ENCODE measurements at places on chromosomes 13 and 19.

DNA sequence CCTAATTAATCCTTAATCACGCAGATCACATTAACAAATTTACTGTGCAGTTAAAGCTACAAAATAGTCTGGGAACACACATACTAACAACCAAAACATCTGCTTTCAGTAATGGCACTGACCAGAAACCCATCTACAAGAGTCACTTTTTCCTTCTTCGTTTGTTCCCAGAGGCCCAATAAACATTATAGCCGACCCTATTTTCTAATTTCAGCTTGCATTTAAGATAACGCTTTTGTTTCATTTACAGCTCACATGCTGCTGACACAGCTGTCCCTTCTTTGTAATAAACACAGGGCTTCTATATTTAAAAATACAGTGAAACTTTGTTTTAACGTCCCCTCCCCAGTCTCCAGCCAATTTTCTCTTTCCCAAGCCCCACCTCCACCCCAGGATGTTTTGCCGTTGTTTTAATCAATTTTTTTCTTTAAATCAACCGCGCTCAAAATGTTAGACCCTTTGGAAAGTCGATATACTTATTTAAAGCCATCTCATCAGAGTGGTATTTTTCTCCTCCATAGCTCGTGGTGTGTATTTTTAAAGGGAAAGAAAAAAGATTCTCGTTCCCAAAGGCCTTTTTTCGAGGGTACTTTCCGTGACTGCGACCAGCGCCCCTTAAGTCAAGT lies 1.7 kb upstream of the WBP4 start:
- DNase-seq, result no peak

DNA sequence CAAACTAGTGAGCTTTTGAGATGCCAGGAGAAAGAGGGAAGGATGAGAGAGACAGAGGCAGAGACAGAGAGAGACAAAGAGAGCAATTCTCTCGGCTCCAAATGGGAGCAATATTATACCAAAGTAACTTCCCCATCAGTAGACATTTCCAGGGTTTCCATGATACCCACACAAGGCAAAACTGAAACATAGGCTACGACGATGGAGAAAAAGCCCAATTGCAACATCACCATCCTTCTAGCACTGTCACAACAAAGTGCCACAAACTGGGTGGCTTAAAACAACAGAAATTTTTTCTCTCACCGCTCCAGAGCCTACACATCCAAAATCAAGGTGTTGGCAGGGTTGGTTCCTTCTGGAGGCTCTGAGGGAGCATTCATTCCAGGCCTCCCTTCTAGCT lies 81.4 kb downstream of the KCTD12 start:
- no peak for DNase-seq

GRCh38 chr13:20141238-20142022 lies 19.4 kb downstream of the GJA3 start:
- DNase-seq, result no peak

- no peak for DNase-seq
These were observed 287.4 kb downstream of the PCDH17 start for GRCh38 chr13:57918913-57919312.

DNA sequence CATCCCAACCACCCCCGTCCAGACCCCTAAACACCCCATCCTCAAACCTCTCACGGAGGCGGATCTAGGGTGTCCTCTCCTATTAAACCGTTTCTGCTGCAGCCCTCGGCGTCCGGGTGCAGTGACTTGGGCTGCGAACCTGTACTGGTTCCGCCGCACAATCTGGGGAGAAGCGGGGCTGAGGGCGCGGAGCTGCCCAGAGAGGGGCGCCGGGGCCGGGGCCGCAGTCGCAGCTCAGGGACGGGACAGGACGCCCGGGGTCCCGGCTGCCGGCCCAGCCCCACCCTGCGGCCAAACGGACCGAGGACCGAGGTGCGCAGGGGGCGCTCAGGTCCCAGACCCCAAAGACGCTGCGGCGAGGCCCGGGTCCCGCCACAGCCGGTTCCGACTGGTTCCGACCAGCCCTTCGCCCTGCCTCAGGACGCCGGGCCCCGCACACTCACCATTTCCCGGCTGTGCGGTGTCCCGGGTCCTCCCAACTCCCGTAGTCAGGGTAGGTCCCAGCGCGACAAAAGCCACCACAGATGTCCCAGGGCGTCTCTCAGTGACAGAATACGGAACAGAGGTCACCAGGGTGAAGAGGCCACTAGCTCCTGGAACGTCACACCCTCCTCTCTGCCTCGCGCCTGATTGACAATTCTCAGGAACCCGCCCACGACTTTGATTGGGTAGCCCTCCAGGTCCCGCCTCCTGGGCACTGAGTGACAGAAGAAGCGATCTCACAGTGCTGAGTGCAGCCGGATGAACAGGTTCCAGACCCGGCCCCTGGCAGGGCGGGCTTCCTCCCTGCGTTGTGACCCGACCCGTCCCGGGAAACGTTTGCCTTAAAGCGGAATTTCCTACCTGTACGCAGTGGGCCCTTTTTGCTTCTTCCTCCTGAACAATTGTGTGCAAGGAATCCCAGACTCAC lies at the start of gene ZNF44:
ZNF44 (minus strand) TSS at position 635 of the 910 bp plus-strand sequence; CDS start at position 446, 189 bp downstream.
- DNase-seq, result peak; percentile 88

GRCh38 chr19:10419200-10419645 lies 1.1 kb upstream of the PDE4A start:
- no peak for DNase-seq

GRCh38 chr19:49297403-49297802 lies 27.6 kb downstream of the SLC6A16 start:
- DNase-seq, result no peak

DNA sequence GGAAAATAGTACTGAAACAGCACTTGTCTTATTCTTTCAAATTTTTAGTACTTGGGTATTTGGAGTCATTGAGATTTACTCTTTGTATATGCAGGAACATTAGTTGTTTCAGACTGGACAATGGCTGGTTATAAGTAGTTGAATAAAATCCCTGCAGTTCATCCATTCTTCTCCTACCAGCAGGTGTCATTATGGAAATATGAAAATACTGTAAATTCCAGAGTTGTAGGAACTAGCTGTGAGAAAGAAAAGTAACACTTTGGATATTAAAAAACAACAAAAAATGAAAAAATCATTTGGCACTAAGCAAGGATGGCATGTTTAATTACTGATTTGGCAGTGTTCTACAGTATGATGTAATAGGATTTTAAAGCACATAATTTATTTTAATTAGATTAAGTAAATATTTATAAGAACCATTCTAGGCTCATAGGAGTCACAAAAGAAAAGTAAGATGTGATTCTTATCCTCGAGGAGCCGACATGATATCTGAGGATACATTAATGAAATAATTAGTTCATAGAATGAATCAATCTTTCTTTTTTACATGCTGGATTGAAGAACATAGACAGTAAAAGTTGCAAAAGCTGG lies 155.3 kb downstream of the KCNRG start:
- DNase-seq, result no peak

GRCh38 chr19:277581-278165 lies 13.5 kb downstream of the PLPP2 start:
- no peak for DNase-seq

GRCh38 chr19:29908963-29909944 lies 32.8 kb upstream of the URI1 start:
- DNase-seq, result no peak

- no peak for DNase-seq
These were observed 736.9 kb upstream of the PCDH9 start for GRCh38 chr13:67967031-67967430.

GRCh38 chr13:41327994-41328790 lies 17.1 kb downstream of the NAA16 start:
- no peak for DNase-seq

GRCh38 chr13:34412295-34412694 lies 529.8 kb upstream of the NBEA start:
- no peak for DNase-seq

DNA sequence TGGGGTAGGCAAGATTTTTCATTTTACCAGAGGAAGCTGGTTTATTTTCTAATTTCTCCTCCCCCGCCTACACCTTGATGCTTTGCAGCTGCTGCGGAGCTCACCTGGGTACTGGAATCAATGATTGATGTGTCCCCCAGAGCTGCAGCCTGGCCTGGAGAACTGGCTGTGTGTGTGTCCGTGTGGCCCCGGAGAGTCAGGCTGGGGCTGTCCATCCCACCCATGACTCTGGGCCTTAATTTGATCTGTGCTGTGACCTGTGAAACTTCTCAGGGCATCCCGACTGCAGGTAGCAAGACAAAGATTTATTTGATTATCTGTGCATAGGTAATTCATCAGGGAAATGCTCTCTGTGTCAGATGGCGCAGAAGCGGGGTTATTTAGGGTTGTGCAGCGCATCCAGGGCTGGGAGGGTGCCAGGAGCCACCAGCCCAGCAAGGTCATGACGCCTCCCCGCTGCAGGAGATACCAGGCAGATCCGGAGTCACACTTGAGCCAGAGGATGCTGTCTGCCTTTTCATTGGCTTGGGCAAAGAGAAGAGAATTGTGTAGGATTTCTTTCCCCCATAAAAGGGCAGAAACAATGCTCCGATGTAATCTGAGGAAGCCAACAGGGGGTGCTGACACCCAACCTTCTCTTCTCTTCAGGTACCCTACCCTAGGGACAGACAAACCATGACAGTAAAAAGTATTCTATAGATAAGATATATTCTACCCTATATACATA lies 346.6 kb downstream of the TSHZ3 start:
- DNase-seq, result no peak

DNA sequence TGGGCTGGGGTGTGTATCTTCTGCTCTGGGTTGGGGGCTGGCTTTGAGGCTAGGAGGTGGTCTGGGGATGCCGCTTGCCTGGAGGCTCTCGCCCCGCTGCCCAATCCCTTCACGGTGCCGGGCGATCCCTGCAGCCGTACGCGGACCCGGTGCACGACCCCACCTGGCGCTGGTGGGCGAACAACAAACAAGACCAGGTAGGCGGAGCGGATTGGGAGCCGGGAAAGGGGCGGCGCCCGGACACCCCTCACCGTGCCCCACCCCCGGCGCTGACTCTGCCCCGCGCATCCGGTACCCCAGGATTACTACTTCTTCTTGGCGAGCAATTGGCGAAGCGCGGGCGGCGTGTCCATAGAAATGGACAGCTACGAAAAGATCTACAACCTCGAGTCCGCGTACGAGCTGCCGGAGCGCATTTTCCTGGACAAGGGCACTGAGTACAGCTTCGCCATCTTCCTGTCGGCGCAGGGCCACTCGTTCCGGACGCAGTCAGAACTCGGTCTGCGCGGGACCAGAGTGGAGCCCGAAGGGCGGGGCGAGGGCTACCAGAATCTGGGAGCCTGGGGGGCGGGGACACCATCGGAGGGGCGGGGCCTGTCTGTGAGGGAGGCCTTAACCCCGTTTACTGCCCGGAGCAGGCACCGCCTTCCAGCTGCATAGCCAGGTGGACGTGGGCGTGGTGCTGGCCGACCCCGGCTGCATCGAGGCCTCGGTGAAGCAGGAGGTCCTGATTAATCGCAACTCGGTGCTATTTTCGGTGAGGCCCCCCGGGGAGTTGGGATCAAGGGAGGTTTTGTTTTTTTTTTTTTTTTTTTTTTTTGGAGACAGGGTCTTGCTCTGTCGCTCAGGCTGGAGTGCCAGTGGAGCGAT lies 12.1 kb upstream of the PSMD8 start:
- peak; percentile 39 for DNase-seq

DNA sequence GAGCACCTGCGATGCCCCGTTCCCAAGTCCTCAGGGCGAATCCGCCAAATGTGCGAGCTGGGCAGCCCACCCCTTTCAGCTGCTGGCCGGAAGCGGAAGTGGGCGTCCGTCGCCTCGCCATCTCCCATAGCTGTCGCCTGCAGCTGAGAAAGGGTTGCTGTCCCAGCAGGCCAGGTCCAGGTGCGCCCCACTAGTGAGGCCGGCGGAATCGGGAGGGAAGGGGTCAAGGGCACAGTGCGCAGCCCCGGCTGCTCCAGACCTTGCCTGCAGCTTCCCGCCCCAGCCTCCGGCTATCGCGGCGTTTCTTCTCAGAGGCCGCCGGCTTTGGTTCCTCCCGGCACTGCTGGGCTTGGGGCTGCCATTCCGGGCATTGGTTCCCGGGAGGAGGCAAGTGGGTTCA lies at the start of gene ZNF177:
ZNF177 (plus strand) TSS at position 109 of the 400 bp plus-strand sequence. CDS start 15,299 bp downstream, outside the sequence.
- no peak for DNase-seq

- DNase-seq, result no peak
These were observed 11.4 kb upstream of the IGFL1 start for GRCh38 chr19:46218160-46218559.

DNA sequence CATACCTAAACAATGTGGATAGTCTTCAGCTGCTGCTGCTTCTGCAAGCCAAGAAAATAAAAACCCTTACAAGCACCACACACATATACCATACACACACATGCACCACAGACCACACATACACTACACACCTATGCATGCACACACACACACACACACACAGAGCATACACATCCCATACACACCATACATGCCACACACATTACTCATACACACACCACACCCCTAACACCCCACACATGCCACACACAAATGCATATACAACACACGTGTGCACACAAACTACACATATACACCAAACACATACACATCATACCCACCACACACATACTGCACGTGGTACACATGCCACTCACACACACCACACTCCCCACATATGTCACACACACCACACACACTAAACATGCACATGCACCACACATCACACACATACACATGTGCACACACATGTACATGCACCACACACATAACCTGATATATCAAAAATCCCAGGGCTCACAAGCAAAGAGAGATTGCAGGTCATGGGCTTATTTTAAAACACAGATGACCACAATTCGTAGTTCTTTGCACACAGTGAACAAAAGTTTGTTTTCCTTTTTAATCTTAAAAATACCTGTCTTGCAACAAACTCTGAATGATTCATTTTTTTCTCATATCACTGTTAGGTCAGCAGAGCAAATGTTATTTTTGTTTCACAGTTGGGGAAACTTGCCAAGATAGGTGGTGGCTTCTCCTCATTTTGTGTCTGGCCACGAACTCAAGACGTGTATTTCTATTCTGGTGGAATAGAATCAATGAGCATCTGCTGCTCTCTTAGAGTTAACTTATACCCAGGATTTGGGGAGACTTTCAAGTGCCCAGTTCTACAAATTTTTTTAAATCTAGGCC lies 456.6 kb downstream of the FGF9 start:
- no peak for DNase-seq

DNA sequence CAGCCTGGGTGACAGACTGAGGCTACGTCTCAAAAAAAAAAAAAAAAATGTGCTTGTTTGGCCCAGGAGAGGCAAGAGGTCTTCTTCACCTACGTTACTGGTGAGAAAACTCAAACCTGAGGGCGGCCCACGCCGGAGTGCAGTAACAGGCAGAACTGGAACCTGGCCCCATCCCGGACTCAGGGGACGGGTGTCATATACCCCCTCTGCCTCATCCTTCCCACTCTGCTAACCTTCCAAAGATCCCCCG lies 414 bp upstream of the ADAT3 start:
- DNase-seq, result no peak

DNA sequence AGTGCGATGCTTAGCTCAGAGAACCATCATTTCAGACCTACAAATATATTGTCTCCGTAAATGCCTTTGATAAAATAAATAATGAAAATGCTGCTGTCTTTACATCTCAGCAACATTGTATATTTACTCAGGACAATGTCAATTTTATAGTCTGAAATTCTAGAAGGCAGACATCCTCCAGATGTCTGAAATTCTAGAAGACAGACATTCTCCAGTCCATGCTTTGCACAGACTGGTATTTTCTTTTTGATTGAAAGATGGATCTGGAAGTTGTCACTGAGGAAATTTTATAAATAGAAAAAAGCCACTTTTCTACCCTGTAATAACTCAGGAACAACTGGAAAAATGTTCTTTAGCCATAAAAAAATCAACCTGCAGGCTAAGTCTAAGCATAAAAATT lies 2293.3 kb downstream of the PCDH9 start:
- DNase-seq, result no peak

GRCh38 chr19:30325676-30326392 lies 46.4 kb upstream of the ZNF536 start:
- no peak for DNase-seq

GRCh38 chr13:46738766-46739165 lies 58.2 kb downstream of the ESD start:
- no peak for DNase-seq
